ENCODE measurements at places on chromosomes 1 and 21.

GRCh38 chr1:204192046-204192445 is 4.2 kb downstream of the KISS1 start:
- DNase-seq: peak; percentile 76

DNA sequence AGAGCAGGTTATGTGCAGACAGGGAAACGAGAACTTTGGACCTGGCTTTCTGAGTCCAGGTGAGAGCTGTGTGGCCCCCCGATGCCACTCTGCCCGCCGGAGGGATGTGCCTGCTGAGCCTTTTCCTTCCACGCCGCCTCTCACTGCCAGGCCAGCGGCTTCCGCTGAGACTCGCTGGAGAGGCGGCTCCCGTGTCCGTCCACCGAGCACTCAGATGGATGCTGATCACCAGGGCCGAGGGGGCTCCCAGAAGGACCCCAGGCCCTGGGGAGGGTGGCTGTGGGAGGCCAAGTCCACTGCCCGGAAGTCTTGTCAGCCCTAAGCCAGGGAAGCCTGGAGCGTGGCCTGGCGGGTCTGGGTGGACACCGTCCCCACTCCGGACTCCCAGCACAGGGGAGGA is 16.5 kb downstream of the CSTB start:
- DNase-seq: no peak

DNA sequence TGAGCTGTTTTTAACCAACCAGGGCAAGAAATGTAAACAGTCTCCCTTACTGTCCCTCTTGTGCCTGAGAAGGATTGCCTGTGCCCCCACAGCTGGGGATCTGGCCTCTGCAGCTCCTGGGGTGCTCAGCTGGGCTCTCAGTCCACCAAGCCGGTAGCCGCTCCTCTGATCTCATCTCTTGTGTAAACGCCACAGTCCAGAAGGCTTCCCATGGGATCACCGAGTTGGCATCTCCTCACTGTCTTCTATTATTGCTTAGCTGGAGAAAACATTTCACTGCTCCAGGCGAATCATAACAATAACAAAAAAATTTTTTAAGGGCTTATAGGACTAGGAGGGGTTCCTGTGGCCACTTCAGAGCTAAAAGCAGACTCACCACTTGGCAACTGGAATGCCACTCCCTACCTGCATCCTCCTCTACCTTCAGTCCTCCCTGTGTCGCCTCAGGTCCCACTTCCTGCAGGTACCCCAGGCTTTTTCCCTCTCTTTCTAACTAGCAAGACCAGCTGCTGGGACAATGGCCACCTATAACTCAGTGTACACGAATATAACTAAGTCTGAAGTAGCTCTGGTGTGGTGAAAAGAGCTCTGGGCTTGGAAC is 75.8 kb downstream of the ATP1A1 start:
- DNase-seq: no peak

- no peak for DNase-seq
Measured at GRCh38 chr1:164748253-164748899, 189.4 kb downstream of the PBX1 start.

DNA sequence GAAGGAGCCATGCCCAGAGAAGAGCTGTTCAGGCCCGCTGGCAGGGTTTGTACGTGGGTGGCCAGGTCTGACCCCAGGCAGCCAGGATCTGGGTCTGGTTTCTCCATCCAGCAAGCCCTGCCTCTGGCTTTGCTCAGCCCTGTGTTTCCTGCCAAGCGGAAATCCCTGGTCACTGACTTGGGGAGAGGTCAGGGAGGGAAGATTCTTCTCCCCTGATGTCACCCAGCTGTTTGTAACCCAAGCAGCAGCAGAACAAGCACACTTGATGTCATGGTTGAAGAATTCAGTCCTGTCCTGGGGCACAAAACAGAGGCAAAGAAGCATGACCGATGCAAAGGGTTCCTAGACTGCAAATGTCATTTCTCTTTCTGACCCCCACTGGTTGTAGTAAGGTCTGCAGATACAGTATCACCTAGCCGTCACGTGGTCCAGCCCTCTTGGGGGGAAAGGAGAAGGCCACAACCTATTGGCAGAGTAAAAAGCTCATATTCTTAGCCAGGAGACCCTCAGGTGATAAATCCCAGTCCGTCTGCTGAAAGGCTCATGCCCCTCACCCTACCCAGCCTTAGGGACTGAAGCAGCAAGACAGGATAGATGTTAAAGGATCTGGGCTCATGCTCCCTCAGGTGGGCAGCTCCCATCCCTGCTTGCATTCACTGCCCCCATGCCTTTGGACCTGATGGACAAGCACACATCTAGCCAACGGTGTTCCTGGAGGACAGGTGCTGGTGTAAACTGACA is 120.9 kb downstream of the SYT2 start:
- no peak for DNase-seq

GRCh38 chr1:173408886-173409285 is 68.2 kb upstream of the PRDX6 start:
- DNase-seq: no peak

DNA sequence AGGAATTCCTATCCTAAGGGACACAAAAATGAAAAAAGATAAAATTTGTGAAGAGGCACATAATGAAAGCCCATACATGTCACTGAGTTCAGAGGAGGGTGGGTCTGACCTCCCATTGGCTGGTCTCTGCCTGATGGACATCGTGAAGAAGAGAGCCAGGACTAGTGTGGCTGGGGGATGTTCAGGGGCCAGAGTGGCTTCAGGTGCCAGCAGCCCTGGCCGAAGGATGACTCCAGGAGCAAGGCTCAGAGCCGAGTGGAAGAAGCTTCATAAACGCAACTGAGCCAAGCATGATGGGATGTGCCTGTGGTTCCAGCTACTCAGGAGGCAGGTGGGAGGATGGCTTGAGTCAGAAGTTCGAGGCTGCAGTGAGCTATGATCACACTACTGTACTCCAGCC is 56.9 kb upstream of the ATP5PO start:
- no peak for DNase-seq

- no peak for DNase-seq
Measured at GRCh38 chr1:93186667-93187066, 6.1 kb downstream of the CCDC18 start.

GRCh38 chr1:18764362-18764761 is 95.1 kb downstream of the TAS1R2 start:
- no peak for DNase-seq

- no peak for DNase-seq
Measured at GRCh38 chr21:46124926-46125845, 27.3 kb downstream of the COL6A2 start.

Data from NCI-H2107 (cell line).